ENCODE measurements at places on chromosomes 6 and 20. TPM values are rescaled to one million over a fixed set of nuclear protein-coding genes. Genes with fewer than 3 reads are reported as not detected.

The RSPO4 gene
- 1.9 TPM for polyA plus RNA-seq

The KCNG1 gene
- polyA plus RNA-seq: 5.7 TPM

The GPSM3 gene
- 13.1 TPM for polyA plus RNA-seq

The SLC35D3 gene
- 0.19 TPM for polyA plus RNA-seq

The ARFGEF2 gene
- 24.5 TPM for polyA plus RNA-seq

The SRSF12 gene
- polyA plus RNA-seq: 17.4 TPM

The SUMO4 gene
- polyA plus RNA-seq: 0.62 TPM

The NKX2-4 gene
- not detected for polyA plus RNA-seq
